SK-N-SH treated with all-trans-retinoic acid at 6 μM for 48 hours (cell line): ENCODE measurements at places on chromosomes 2 and 18.

DNA sequence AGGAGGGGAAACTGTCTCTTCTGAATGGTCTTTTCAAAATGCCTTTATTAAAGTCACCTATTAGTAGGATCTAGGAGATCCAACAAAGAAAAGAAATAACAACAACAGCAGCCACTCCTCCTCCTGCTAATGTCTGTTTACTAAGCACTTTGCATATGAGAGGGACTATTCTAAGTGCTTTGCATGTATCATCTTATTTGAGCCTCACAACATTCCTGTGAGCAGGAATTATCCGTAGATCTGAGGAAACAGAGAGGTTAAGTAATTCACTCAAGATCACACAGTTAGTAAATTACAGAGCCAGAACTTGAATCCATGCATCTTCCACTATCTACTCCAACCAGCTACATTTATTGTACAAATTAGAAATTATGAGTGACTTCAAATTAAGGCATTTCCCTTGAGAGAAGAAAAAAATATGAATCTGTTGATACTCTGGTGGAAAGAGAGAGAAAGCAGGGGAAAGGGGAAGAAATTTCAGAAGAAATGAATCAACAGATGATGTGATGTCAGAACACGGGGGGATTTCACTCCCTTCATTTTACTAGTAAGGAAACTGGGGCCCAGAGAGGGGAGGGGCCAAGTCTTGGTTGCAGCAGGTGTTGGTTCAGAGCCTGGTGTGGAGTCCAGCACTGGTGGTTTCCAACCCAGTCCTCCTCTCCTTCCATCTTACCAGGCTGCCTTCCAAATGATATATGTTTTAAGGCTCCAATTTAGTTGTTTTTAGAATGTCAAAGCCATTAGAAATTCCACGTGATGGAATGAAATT lies 49.7 kb downstream of the TSN start:
- ATAC-seq = no peak

- no peak for ATAC-seq
Measured at GRCh38 chr2:10019174-10019573, 24.2 kb upstream of the KLF11 start.

DNA sequence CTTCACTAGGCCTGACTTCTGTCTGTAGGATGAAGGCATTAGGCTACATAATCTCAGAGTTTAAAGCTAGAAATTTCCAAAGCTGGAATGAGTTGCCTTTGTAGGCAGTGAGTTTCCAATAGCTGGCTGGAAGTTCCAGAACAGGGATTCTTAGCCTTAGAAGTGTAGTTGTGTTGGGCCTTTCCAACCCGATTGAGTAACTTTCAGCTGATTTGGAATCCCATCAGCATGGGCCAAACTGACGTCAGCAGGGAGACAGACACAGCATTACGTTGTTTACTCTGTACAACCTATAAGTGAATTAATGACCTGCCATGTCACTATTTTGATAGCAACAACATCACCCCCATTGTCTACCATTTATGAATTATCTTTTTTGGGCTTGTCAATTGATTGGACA lies 56.9 kb downstream of the SETBP1 start:
- no peak for ATAC-seq

DNA sequence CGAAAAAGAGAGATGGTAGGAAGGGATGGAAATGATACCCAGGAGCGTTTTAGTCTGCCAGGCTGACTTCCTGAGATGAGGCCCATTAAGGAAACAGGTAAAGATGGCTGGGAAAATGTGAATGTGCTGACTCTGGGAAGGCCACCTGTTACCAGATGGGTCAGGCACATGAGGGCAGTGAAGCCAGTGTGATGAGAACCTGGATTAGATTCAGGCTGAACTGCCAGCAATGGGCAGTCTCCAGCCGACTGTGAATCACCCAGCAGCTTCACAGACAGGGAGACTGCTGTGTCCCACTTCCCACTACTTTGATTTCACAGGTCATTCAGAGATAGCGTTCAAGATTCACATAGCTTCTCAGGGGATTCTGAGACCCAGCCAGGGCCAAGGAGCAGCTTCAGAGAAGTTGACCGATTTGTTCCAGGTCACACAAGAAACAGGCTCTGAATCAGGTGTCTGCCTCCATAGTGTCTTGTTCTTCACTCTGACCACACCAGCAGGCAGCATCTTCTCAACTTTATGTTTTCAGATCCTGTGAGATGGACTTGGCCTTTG lies 26.4 kb downstream of the CAPN13 start:
- ATAC-seq = no peak

DNA sequence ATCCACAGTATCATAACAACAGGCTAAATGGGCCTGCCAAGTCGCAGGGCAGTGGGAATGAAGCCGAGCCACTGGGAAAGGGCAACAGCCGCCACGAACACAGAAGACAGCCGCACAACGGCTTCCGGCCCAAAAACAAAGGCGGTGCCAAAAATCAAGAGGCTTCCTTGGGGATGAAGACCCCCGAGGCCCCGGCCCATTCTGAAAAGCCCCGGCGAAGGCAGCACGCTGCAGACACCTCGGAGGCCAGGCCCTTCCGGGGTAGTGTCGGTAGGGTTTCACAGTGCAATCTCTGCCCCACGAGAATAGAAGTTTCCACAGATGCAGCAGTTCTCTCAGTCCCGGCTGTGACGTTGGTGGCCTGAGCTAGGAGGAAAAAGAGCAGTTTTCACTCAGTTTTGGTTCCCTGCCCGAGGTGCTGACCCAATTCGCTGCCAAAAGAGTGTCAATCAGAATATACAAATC lies 32.2 kb downstream of the KCTD18 start:
- no peak for ATAC-seq
